ENCODE measurements at places on chromosomes 3 and 15.

DNA sequence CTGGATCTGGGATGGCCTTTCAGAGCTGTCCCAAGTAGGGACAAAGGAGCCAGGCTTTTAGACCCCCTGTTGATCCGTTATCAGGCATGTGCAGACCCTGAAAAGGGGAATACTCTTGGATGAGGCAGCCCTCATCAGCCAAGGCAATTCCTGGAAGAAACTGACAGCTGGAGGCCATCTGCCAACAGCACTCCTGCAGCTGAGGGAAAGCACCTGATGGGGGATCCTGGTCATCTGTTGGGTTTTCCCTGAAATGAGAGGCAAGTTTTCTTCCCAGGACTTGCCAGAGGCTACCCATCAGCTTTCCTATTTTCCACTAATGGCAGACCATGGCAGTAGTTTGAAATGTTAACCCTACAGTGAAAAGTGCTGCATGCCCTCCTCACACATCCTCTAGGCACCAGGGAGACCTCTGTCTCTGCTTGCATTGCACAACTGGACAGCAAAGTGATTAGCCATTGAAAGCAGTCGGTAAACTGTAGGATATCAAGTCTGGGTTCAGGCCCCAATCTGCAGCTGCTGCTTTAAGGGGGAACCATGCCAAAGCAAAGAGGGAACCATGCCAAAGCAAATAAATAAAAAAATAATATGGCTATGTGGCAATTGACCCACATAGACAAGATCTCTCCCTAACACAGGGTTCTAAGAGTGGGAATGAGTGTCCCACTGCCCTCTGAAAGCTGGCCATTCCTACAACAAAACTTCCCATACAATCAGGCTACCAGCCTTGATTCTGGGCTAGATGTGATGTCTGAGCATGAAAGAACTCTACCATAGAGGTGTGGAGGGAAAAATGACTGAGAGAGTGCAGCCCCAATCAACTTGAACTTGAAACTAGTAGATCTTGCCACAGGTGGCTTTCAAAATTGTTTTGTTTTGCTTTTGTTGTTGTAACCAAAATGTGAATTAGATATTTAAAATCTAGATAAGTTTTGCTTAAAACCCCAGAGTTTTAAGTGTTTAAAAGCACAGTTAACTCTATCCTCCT lies 232.0 kb upstream of the STT3B start:
- DNase-seq = no peak

GRCh38 chr3:188188911-188189310 lies 35.0 kb downstream of the LPP start:
- no peak for DNase-seq

GRCh38 chr3:119401069-119401468 lies 62.3 kb downstream of the TMEM39A start:
- no peak for DNase-seq

GRCh38 chr3:189838291-189838690 lies 207.1 kb downstream of the TP63 start:
- no peak for DNase-seq
